ENCODE measurements at places on chromosomes 6 and 20.
A peak's percentile ranks its signal among the peaks of the same experiment; 100 is the strongest.

DNA sequence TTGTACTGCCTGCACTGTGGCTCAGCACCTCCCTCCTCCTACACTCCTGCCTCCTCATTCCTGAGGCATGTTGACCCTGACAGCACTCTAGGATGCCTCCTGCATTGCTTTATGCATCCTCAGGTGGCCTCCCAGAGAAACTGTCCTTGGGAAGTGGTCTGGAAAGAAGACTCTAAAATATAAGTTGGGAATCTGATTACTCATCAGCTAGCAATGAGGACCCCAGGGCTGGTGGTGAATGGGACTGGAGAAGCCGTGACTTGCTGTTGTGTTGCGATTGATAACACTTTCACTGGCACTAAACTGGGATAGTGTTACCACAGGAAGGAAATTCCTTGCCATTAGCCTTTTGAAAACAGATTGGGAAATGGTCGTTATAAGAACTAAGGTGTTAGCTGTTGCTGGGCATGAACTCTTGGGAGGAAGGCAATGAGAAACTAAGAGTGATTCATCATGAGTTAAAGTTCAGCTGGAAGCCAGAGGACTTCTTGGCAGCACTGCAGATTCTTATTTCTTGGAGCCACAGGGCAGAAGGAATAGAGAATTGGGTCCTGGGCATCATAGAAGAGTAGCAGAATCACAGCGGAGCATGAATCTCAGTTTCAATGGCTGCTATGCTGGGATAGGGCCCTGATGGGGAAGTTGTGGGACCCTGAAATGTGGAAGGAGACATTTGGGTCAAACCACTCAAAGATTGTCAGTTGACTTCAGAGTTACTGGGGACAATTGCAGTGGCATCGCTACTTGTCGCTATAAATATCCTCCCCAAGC, 10.1 kb upstream of the SIRPD start:
- DNase-seq, result peak; percentile 69

GRCh38 chr6:39407446-39407993, 85.0 kb upstream of the KCNK16 start:
- DNase-seq, result no peak

GRCh38 chr20:45345104-45345936, 2.9 kb downstream of the SDC4 start:
- DNase-seq, result no peak

DNA sequence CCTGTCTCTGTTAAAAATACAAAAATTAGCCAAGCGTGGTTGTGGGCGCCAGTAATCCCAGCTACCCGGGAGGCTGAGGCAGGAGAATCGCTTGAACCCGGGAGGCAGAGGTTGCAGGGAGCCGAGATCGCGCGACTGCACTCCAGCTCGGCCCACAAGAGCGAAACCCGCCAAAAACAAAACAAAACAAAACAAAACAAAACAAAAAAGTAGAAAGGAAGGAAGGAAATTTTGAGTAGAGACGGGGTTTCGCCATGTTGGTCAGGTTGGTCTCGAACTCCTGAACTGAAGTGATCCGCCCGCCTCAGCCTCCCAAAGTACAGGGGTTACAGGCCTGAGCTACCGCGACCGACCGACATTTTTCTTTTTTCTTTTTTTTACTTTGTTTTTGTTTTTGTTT, 30.6 kb upstream of the PRSS16 start:
- DNase-seq, result no peak

GRCh38 chr20:31781945-31782344, 37.2 kb upstream of the MYLK2 start:
- DNase-seq, result no peak

DNA sequence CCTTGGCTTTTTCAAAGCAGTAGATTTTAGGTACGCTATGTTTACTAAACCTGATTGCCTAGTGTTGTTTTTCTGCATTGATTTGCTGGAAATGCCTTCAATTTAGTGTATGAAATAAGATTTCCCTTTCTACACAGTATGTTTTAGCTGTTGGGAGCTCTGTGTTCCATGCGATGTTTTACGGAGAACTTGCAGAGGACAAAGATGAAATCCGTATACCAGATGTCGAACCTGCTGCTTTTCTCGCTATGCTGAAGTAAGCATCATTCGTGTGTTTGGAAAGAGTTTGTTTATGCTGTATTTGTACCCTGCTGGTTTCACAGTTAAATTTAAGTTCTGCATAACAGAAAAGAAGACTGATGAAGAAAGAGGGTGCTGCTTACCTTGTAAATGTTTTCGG, 1.9 kb downstream of the BTBD3 start:
- no peak for DNase-seq

GRCh38 chr6:33198159-33198852, 2.2 kb downstream of the RXRB start:
- DNase-seq, result no peak

DNA sequence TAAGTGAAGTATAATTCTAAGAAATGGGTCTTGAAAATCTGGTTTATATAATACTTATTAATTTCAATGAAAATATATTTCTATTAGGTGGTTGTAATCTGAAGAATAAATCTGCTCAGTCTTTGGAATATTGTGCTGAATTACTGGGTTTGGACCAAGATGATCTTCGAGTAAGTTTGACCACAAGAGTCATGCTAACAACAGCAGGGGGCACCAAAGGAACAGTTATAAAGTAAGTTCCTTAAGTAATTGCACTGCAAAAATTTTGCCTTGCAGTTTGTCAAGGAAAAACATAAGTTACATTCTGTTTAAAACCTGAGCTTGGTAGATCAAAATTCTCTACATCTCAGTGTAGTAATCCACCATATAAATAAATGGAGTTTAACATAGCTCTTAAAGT, 106.0 kb downstream of the MYO6 start:
- peak; percentile 46 for DNase-seq

GRCh38 chr20:19756761-19757486, 1.1 kb upstream of the RIN2 start:
- no peak for DNase-seq
